ENCODE measurements at places on chromosomes 3 and 15.
A peak's percentile ranks its signal among the peaks of the same experiment; 100 is the strongest.

DNA sequence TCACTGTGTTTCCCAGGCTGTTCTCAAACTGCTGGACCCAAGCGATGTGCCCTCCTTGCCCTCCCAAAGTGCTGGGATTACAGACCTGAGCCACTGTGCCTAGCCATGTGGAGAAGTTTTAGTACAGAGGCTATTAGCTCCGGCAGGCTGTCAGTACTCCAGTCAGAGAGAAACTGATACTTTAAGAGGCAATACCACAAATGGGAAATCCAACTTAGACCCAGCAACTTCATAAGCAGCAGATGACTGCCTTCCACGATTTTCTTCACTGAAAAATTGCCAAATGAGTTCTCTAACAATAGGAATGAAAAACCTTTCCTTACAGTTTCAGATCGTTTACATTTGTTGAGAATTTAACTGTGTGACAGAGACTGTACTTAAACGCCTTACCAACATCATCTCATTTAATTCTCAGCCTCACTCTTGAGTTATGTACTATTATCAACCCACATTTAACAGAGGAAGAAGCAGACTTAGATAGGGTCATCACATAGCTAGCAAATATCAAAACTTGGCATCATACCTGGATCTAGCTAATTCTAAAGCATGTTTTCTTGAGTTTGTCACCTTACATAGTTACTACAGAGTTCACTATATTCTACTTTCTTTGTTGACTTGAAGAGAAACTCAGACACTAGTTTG, 127.4 kb downstream of the TCF12 start:
- no peak for DNase-seq

DNA sequence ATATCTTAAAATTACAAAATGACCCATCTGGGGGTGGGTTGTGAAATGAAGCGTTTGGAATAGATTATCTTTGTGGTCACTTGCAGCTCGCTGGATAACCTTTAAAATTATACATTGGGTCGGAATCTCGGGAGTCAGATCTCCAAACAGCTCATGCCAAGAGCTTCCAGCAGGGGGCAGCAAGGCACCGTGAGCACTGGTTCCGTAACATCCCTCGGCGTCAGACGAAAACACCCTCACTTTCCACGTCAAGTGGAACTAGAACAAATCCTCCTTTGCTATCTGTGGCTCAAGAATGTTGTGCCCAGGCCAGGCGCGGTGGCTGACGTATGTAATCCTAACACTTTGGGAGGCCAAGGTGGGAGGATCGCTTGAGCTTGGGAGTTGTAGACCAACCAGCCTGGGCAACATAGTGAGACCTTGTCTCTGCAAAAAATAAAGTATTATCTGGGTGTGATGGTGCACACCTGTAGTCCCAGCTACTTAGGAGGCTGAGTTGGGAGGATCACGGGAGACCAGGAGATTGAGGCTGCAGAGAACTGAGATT, 31.1 kb downstream of the UMPS start:
- DNase-seq = peak; percentile 83

DNA sequence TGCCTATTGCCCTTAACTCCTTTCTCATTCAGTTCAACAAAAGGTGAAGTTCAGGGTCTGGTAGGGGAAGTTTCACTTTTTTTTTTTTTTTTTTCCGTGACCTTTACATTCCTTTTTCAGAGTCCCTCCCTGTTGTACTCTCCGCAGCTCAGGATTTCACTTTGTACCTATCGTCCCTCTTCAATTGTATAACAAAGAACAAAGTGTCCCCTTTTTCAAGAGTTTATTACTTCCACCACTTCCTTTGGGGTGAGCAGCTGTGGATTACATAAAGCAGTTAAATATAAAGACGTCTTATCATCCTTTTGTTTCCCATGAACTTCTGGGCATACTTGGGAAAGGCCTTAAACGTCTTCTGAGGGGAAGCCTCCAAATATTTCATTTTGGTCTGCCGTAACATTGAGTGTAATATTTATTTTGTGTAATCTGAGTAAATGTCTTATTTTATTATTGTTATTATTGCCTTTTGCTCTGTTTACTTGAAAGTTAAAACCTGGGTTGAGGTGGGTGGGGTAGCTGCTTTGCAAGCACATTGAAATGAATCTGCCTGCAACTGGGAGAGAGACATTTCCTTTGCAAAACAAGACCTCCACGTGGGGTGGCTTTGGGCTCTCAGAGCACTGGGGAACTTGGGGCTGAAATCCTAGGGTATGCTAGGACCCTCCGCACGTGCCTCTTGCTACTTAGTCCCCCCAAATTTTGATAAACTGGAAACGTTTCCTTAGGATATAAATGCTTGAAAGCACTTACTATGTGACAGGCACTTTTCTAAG, 169.4 kb downstream of the MCTP2 start:
- no peak for DNase-seq

DNA sequence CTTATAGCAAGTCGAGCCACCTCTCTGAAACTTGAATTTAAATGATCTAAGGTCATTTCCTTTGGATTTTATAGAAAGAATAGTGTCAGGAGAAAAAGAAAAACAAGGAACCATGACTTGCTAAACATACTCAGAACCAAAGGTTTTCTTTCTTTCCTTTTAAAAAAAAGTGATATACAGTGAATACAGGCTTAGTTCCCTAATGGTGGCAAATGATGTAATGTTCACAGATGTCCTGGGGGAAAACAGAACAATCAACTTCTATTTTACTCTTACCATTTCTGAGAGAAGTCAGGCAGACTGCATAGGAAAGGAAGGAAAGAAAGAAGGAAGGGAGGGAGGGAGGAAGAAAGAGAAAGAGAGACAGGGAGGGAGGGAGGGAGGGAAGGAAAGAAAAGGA, 56.5 kb downstream of the ST6GAL1 start:
- DNase-seq = peak; percentile 76

DNA sequence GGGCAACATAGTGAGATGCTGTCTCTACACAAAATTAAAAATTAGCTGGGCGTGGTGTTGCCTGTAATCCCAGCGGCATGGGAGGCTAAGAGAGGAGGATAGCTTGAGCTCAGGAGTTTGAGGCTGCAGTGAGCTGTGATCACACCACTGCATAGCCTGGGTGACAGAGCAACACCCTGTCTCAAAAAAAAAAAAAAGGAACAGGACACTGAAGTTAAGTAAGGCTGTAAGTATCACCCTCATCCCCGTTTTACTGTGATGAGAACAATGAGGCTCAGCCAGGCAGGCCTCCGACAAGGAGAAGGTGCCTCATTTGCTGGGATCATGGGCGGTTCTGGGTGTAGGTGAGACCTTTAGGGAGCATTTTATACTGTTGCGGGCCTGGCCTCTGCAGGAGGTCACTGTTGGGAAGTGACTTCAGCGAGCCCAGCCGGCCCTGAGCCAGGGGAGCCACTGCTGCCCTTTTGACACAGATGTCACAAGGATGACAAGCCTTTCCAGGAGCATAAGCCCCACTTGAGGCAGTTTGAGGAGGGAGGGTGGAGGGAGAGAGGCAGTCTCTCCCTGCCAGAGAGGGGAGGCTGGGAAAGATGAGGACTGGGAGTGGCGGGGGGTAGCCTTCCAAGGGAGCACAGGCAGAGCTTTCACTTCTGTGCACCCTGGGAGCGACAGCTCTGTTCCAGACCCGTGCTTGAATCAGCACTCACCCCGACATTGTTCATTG, 30.8 kb downstream of the IRAK2 start:
- no peak for DNase-seq

DNA sequence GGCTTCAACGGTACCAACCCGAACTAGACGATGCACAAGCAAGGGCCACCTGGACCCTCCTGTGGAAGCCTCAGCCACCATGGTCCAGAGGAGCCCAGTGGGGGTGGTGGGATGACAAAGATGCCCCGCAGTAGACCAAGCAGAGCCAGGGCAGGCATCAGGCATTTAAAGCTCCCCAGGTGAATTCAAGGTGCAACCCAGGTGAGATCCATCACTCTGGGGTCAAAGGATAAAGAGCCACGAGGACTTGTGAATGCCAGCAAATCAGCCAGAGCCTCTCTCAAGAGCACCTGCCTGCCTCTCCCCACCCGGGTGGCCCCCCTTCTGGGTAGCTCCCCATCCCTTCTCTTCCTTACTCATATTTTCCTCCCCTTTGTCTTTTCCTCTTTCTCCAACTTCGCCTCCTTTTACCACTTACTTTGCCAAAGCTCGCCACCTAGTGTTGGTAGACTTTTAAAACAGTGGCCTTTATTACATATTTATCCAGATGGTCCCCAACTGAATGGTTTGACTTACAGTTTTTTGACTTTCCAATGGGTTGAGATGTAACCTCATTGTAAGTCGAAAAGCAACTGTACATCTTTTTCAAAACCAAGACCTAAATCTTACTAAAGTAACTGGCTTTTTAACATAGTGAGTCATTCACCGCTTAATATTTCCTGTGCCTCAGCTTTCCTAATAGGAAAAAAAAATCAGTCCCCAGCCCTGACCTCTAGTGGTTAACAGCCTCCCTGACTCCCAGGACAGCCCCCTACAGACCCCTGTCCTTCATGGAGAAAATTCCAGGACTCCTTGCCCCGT, 18.8 kb downstream of the PLA2G4F start:
- peak; percentile 57 for DNase-seq

DNA sequence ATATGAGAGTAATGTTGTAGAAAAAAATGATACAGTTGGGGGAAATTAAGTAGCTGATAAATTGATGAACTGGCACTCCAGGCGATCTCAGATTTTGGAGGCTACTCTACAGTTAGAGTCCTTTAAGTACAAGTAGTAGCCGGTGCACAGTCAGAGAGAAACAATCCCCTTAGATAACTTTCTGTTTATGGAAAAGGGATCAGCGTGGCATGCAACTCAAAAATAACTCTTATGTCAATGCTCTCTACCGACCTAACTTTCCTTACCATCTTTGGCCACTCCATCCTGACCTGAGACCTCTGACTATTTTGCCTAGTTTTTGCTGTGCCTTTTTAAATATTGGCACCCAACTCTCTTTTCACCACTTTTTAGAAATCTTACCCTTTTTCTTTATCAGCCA, 299.6 kb downstream of the UNC13C start:
- no peak for DNase-seq

- DNase-seq = no peak
These were observed 326.6 kb upstream of the ALCAM start for GRCh38 chr3:105040026-105040622.

DNA sequence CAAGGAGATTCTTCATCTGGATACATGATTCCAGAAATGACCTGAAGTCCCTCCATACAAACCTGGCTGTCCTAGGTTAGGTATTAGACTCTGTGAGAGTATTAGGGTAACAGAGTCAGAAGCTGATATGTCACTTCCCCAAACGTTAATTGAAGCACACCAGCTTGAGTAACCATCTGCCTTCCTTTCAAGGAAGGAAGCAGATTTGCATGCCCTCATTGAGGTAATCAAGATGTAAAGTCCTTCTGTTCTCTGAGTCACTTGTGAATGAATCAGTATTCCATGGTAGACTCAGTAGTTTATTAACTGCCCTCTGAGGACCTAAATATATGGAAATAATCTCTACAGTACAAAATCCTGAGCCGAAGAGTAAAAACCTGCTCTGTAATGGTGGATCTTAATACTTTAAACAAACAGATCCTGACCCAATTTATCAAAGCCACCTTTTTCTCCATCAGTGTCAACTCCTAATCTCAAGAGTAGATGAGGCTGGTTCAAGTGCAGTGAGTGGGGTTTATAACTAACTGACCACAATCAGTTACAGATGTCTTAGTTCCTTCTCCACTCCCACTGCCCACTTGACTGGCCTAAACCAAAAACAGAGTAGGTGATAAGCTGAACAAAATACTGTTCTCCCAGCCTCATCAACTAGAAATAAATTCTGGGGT, 246.2 kb upstream of the CHRM5 start:
- peak; percentile 32 for DNase-seq

GRCh38 chr15:41688671-41689070, 28.5 kb downstream of the MGA start:
- no peak for DNase-seq

GRCh38 chr3:100158918-100159330, 44.6 kb upstream of the FILIP1L start:
- no peak for DNase-seq

GRCh38 chr3:184085389-184085852, 11.4 kb upstream of the HTR3E start:
- peak; percentile 73 for DNase-seq

GRCh38 chr15:90883976-90884718, at the start of gene FES:
Gene FES (plus strand): TSS chr15:90884504. CDS start chr15:90885046, 542 bp downstream.
- no peak for DNase-seq

DNA sequence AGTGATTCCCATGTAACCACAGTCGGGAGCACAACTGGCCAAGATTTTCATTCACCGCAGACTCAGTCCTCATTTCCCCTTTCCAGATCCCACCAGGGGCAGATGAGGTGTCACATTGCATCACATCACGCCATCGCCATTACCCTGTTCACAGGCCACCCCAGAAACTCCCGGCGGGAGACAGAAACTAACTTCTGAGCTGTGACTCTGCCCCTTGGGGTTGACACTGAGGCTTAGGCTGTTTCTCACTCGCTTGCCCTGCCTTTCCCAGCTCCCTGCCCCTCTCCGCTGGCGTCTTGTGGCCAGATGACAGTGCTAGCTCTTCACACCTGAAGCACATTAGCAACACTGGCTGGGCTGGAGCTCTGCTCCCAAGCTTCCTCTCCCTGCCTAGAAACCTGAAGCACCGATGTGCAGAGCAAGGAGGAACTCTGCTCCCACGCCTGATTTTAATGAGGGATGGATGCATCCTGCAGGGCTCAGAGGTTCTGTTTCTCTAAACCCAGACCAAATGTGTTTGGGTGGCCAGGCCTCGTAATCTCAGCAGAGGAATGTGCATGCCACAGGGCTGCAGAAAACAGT, 88.8 kb upstream of the CTDSPL start:
- DNase-seq = no peak

- peak; percentile 38 for DNase-seq
These were observed 32.2 kb upstream of the BCL6 start for GRCh38 chr3:187777331-187777941.

GRCh38 chr3:147915057-147915456, 505.9 kb downstream of the ZIC1 start:
- DNase-seq = no peak

GRCh38 chr15:38706956-38707355, 142.3 kb upstream of the RASGRP1 start:
- no peak for DNase-seq

GRCh38 chr3:183081459-183082183, 17.7 kb downstream of the MCCC1 start:
- DNase-seq = no peak

DNA sequence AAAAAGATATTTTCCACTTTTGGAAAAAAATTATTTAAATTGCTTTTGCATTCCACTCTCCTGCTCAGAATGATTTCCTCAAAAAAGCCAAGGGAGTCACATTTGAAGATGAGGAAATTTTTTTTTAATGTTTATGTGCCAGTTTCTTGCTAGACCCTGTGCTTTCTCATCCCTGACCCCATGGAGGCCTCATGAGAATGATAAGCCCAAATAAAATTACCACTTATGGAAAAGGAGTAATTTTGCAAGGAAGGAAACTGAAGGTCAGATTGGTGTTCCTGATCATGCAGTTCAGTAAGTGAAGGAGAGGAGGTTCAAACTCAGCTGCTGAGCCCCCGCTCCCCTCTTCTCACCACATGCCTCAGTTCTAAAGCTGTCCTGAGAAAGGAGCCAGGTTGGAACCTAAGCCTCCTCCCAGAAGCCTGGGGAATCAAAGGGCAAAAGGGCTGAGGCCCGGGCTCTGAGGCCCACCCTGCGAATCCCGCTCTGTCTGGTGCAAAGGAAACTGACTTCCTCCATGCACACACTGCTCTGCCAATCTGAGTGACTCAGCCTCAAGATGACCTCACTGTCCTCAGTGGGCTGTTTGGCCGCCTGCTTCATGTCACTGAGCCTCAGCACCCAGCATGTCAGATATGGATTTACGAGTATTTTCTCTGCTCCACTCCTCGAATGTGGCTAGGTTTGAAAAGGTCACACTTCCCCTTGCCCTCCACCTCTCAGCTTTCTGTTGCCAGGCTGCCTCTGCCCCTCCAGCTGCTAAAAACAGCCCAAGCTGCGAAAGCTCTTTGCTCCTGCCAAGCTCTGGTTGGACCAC, 56.9 kb upstream of the FLNB start:
- peak; percentile 44 for DNase-seq
